Stimulated activated CD8-positive, alpha-beta memory T cell treated with anti-CD3 and anti-CD28 coated beads, Interleukin-15, amount 100 ng/mL, for 24 hours (primary cell): ENCODE measurements at places on chromosomes 5 and 9.

DNA sequence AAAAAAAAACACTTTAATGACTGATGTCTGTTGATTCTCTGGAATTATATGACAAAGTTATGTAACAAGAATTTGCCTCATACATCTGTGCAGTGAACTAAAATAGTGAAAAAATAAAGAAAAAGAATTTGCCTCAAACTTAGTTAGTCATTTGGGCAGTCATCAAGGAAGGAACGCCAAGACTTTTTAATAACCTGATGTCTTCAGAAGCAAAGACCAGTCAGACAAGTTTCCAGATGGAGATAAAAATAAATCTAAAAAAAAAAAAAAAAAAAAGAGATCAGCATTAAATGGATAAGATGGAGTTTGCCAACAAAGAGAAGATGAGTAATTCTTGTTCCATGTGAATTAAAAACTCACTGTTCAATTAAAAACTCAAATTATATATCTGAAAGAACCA lies 52.3 kb upstream of the JMY start:
- DNase-seq: no peak

DNA sequence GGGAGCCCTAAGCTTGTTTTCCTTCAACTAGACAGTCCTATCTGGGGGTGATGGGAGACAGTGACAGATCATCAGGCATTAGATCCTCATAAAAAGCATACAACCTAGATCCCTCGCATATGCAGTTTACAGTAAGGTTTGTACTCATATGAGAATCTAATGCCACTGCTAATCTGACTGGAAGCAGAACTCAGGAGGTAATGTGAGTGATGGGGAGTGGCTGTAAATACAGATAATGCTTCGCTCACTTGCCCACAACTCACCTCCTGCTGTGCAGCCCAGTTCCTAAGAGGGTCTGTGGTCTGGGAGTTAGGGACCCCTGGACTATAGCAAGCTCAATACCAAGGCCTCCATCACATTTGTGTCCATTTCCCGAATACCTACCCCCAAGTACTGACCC lies 260.5 kb downstream of the CDK5RAP2 start:
- no peak for DNase-seq

DNA sequence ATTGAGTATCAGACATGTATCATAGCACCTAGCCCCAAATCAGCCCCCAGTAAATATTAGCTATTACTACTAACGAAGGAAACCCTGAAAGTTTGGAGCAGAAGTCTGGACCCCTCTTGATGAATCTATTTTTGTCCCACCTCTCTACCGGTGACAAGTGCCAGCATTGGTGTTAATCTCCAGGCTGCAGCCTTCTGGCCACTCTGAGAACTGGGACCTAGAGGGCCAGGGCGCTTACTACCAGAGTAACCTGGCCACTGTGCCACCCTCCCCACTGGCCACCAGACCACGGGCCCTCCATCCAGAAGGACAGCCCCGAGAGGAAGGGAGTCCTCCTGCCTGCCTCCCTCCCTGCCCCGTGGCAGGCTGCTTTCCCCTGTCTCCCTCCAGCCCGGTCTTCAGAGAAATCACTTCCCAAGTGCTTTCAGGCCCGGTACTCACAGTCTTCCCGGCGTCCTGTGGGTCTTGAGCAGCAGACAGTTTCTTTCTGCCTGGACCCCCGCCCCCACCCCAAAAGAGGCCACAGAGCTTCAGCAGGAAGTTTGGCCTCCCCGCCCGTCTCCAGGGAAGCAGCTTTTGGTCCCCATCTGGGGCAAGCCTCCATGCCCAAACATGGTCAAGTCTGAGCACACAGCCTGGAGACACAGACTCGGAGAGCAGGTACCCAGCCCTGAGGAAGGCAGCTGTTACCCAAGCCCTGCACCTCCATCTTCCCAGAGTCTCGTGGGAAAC lies at the start of gene KCNMB1:
TSS of gene KCNMB1 (minus strand) at position 550 of the 732 bp plus-strand sequence. CDS start 3,920 bp downstream, outside the sequence.
- DNase-seq: no peak

DNA sequence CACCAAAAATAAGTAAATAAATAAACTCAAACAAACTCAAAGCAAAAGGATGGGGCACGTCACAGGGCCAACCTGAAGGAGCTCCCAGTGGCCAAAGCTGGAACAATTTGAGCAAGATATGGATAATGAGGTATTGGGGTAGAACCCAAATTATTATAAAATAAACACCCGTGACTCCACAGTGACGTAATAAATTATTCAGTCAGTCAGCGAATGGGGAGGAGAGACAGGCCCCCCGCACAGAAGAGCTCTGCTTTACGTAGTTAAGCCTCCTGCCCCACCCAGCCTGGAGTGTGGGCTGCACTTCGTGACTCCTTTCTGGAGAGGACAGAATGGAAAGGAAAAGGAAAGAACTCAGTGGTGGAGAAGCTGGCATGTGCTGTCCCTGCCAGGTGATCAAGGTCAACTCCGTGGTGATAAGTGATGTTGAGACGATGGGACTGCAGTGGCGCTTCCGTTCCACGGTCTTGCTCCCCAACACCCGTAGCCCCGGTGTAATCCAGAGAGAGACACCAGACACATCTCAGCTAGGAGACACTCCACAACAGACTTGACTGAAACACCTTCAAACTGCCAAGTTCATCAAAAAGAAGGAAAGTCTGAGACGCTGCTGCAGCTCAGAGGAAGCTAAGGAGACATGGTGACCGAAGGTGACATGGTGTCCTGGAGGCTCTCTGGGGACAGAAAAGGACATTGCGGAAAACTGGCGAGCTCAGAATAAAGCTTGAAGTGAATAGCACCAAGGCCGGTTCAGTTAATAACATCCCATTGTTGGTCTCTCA lies 83.3 kb upstream of the COL5A1 start:
- no peak for DNase-seq

DNA sequence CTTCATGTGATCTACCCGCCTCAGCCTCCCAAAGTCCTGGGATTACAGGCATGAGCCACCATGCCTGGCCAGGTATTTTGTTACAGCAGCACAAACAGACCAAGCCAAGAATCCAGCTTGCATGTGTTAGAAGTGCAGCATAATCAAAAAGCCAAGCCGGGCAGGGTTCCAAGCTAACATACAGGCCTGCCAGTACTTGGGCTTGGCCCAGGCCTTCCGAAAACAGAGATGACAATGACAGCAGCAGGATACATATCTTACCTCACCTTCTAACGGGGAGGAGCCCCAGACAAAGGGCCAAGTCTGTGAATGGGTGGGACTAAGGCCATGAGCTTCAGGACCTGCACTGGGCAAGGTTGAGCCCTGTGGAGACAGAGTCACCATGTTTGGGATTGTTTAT lies 91.4 kb upstream of the ZNF462 start:
- DNase-seq: no peak

- no peak for DNase-seq
Observed at GRCh38 chr5:132055808-132056609, 4.4 kb upstream of the IL3 start.

DNA sequence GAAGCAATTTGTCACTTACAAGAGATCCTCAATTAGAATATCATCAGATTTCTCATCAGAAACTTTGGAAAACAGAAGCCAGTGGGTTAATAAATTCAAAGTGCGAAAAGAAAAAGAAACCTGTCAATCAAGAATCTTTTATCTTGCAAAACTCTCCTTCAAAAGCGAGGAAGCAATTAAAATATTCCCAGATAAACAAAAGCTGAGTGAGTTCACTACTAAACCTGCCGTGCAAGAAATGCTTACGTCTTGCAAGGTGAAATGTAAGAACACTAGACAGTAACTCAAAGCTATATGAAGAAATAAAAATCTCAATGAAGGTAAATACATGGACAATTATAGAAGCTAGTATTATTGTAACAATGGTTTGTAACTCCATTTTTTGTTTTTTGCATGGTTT lies 62.8 kb upstream of the IL33 start:
- no peak for DNase-seq

DNA sequence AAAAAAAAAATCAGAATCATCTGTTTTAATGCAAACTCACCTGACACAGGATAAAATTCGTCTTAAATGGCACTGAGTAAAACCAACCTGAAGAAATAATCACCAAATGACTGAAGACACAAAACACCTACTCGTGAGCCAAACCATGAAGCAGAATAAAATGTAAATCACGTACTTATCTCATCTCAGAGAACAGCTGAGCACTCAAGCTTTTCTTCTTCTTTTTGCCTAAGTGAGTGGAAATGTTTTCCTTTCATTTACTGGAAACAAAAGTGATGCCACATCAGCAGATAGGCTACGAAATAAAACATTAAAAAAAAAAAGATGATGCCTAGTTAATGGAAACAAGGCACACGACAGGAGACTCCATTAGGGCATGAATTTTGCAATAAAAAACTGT lies 36.4 kb downstream of the ATPSCKMT start:
- DNase-seq: no peak

GRCh38 chr9:92627651-92628050 lies 42.3 kb downstream of the IPPK start:
- DNase-seq: no peak
